Adipocyte (in vitro differentiated cells): ENCODE measurements at places on chromosomes 3 and 15.
A peak's percentile ranks its signal among the peaks of the same experiment; 100 is the strongest.

DNA sequence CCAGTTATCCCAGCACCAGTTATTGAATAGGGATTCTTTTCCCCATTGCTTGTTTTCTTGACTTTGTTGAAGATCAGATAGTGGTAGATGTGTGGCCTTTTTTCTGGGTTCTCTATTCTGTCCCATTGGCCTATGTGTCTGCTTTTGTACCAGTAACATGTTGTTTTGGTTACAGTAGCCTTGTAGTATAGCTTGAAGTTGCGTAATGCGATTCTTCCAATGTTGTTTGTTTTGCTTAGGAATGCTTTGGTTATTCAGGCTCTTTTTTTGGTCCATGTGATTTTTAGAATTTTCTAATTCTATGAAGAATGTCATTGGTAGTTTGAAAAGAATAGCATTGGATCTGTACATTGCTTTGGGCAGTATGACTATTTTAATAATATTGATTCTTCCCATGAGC, 94.3 kb upstream of the CHMP2B start:
- DNase-seq = peak; percentile 36

GRCh38 chr15:68658641-68659358, 80.0 kb downstream of the CORO2B start:
- DNase-seq = no peak

DNA sequence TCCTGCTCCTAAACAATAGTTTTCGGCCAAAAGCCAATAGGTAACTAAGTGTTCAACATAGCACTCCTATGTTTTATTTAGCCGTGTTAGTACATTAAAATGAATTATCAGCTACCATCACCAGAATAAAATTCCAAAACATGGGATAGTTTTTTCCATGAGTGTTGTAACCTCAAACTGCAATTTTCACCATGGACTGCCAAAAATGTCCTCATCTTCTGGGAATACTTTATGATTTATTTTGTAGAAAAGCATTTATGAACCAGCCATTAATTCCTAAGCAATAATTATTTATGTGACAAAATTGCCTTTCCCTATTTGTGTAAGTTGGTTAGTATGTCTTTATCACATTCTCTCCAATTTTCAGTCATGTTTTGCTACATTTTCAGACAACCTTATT, 438.1 kb downstream of the NAALADL2 start:
- no peak for DNase-seq

DNA sequence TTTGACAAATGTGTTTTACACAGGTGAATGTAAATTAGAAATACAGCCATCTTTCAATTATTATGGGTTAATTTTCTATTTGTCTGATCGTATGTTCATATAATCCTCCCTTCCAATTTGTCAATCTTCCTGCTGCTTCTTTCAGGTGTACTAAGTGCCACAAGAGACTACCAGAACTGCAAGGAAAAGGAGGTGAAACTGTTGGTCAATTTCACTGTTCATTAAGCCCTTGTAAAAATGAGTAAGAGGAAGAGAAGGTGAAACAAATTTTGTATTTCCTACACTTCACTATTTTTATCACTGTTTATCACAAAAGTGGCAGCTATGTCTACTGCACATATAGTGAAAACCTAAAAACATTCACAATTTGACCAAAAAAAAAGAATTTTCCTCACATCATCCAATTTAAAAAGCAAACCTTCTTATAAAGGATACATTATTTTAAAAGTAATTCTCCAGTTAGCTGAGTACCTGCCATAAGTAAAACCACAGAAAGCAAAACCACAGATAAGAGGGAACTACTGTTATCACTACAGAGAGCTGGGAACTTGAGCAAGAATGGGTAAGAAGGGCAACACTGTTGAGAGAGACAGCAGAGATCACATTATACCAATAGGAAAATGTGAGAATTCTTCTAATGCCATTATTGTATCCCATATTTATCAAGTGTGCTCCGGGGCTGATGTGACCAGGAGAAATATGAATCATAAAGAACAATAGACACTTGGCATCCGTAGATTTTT, 163.0 kb downstream of the TBC1D5 start:
- DNase-seq = no peak
